ENCODE measurements at places on chromosomes 6 and 20.

DNA sequence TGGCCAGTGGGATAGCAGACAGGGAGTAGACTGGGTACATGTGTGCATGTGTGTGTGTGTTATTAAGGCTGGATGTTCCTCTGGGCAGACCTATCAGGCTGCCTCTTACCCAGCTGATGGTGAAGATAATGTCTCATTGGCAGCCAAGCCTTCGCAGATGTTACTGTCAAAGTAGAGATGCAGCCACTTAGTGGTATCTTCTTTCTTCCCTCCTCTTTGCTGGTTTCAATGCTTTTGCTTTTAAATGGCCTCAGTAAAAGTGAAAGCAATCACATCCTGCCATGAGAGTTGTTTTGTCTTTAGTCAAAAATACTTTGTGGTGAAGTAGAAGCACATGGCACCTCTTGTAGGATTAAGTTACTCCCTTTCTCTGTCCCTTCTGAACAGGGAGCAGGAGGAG lies 57.5 kb downstream of the SNRNP48 start:
- peak; percentile 52 for DNase-seq

DNA sequence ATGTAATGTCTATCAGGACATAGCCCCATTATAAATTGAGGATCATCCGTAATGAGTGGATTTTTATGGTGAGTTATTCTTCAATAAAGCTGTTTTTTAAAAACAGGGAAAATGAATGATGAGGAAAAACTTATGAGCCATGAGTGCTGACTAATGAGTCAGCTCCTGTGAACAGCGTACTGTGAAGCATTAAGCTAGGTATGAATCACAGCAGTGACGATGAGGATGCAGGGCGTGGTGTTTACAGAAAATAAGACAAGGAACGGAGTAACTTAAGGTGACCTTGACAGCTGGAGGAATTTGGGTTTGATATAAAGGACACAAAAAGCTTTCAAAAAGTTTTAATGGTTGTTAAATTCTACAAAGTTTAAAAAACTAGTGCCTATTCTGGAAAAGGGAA lies 96.3 kb downstream of the FOXF2 start:
- DNase-seq: no peak

- peak; percentile 46 for DNase-seq
Observed at GRCh38 chr6:97059473-97059872, 134.9 kb downstream of the KLHL32 start.

DNA sequence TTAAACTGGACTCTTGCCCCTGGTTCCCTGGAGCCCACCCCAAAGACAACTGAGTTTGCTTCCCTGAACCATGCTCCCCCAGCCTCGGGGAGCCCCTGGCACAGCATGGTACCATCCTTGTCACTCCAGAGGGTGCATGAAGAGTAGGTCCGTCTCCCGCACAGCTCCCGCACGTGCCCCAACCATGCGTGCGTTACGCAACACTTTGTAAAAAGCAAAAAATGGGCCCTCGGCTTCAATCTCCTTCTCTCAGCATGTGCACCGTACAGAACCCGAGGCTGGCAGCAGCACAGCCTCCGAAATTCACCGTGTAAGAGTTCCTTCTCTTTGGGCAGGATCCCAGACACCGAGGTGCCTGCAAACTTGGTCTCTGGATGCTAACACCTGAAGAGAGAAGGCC lies 5.6 kb downstream of the PMEPA1 start:
- no peak for DNase-seq

DNA sequence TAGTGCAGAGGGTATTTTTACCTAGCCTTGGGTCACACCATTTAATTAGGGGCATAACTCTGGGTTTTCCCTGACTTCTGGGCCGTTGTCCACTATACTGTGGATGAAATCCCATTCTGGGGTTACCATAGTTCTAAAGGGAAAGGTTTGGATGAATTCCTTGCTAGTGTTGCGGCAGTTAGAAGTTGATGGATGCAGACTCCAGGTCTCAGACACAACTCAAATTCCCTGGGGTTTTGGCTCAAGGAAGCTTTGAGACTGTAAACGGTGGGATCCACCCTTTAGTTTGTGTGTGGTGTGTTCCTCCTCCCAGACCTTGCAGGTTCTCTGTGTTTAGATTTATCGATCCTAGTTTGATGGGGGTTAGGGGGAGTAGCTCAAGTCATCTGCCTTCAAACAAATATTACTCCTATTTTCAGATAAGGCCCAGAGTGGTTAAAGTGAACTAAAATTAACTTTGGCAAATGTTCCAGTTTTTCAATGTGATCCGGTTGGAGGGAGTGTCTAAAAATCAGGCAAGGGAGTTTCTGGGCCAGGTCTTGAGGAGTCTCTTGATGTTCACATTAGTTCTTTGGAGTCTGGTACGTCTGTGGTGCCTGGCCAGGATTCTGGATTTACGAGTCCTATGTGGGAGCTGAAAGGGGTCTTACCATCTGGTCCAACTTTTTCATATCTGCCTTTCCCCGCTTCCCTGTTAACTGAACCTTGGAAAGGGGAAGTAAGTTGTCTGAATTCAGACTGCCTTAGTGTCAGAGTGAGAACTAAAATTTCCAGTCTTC lies 1.5 kb downstream of the RALY start:
- DNase-seq: no peak

DNA sequence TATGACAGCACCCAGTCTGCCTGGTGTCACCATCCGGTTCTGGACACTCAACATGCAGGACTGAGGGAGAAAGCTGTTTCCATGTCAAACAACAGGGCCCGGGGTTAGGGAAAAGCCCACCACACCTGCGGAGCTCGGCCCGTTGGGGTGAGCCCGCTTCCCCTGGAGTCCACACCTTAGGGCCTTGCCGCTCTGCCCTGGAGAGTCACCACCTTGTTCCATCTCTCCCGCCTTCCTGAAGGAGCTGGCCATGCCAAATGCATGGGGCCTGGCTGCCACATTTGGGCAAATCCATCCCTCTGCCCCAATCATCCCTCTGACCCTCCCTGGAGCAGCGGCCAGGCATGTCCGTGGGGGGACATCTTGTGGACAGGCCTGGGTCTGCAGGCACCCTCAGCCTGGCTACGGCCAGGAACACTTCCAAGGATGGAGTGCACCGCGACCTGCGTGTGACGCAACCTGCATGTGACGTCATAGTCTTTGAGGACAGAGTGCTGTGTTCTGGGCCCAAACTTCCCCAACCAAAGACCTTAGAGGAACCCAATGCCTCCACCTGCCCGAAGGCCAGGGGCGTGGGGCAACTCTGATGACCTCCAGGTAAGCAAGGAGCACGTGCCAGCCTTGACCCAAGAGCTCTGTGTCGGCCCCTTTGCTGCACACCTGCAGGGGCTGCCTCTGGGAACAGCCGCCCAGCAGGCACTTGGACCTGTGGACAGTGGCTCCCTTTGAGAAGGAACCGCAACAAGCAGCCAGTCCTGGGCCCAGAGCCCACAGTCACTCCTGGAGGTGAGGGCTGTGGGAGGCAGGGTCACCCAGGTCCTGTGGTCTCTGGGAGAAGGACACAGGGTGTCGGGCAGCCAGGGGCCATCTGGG lies 1.7 kb downstream of the CABLES2 start:
- no peak for DNase-seq

- DNase-seq: no peak
Observed at GRCh38 chr6:134223796-134224420, 94.0 kb downstream of the SGK1 start.

GRCh38 chr6:20234136-20234535 lies 21.9 kb upstream of the MBOAT1 start:
- no peak for DNase-seq

GRCh38 chr6:19554356-19555225 lies 282.6 kb upstream of the ID4 start:
- DNase-seq: no peak

DNA sequence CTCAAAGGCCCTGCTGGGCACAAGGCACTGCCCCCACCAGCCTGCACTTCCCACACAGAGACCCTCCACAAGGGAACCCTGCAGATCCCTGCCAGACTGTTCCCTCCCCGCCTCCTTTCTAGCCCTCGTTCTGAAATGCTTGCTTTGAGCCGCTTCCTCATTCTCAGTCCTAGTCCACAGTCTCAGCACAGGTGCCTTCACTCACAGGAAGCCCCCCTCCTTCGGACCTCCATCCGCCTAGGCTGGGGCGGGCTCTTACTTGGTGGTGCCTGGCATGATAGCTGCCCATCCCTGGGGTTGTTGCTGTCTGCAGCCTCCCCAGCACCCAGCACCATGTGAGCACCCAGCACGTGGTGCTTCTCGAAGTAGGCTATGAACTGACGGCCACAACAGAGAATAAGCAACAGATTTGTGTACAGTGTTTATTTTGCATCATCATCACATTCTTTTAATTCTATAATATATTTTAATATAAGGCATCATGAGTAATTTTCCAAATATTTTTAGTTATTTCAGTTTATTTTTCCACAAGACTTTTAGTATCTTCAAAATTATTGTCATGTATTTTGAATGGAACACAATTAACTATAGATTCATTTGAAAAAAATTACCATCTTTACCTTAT lies 12.3 kb downstream of the CST5 start:
- DNase-seq: no peak
